DMS79 treated with DMSO at 0.1 percent for 48 hours (cell line): ENCODE measurements at places on chromosomes 13 and 19.

DNA sequence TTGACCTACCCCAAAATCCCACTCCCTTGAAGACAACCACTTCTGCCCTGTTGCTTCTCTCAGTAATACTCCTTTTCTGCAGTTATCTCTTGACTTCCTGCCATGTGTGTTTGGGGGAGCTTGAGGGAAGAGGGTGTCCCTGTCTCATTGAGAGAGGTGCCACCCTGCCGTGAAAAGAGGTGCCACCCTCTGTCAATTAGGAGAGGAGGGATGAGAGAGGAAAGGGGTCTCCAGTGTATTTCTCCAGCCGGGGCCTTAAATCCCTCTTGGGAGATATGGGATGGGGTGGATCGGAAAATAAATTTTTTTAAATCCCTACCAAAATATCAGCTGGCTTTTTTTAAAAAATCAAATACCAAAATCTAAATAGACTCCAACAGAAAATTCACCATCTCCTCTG, 16.5 kb downstream of the PLD3 start:
- no peak for DNase-seq

DNA sequence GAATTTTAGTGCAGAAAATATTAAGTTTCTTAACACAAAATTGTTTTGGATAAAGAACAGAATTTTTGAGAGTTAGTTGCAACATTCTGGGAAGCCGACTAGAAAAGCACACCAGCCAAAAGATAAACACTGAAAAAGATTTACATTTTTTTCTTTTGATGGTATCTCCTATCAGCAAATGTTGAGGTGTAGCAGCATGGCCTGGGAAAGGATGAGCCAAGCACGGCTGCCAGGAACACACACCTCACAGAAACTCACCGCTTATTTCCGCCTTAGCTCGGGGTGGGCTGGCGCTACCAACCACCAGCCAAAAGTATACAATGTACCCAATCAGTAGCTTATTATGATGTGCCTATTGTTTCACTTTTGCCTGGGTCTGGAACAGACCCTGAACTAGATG, 134.7 kb downstream of the MIPEP start:
- no peak for DNase-seq

DNA sequence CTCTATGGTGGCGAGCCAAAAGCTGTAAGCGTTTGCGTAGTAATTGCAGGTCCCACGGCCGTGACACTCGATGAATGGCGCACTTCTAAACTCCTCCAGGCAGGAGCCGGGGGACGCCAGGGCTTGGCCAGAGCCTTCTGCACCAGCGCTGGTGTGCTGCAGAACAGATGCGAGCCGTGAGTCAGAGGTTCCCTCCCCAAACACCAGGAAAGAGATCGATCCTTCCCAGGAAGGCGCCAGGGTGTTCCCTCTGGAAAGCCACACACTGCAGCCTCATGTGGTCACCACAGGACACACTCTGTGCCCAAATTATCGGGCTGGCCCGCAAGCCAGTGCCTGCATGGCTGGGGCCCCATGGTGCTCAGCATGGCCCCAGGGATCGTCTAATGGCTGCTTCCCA, 154.6 kb downstream of the COL4A1 start:
- DNase-seq, result no peak

GRCh38 chr19:42475366-42475765, 32.6 kb upstream of the CXCL17 start:
- no peak for DNase-seq

DNA sequence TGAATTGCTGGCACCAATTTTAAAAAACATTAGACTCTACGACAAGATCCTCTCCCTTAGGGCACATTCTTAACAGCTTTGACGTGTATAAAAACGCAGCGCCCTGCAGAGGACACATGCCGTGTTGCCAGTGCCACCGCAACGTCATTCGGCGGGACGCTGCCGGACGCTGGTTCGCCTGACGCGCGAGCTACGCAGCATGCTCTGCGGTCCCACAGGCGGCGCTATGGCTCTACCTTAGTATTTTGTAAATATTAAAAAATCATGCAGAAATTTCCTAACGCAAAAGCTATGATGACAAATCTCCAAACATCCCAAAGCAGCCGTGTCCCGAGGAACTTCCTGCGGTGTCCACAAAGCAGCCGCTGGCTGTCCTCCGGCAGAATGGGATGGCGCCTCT, 4.2 kb upstream of the ADPRHL1 start:
- no peak for DNase-seq

GRCh38 chr19:1396768-1397679, 4.3 kb downstream of the GAMT start:
- no peak for DNase-seq

- DNase-seq, result no peak
Observed at GRCh38 chr13:73903561-73903960, 230.6 kb downstream of the KLF12 start.

GRCh38 chr19:54739587-54740497, 1.5 kb downstream of the KIR2DL3 start:
- DNase-seq, result no peak

- peak; percentile 36 for DNase-seq
Observed at GRCh38 chr13:102584434-102584833, 12.4 kb upstream of the TPP2 start.

GRCh38 chr13:49620170-49620621, 8.1 kb upstream of the ARL11 start:
- peak; percentile 2 for DNase-seq

- no peak for DNase-seq
Observed at GRCh38 chr13:84366506-84366905, 484.2 kb upstream of the SLITRK1 start.

GRCh38 chr13:79782541-79783205, 301.7 kb downstream of the NDFIP2 start:
- DNase-seq, result no peak

DNA sequence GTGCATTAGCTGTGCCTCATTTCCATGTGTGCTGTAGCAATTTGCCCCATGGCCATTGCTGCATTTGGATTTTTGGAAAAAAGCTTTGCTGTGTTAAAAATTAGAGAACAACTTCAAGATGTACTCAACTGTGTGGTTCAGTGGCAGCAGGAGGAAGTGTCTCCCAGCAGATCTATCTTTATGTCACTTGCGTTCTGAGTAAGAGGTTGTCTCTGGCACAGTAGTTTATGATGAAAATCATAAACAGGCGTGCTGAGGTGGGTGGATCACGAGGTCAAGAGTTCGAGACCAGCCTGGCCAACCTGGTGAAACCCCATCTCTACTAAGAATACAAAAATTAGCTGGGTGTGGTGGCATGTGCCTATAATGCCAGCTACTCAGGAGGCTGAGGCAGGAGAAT, 29.0 kb upstream of the RNF17 start:
- no peak for DNase-seq

- DNase-seq, result peak; percentile 56
Observed at GRCh38 chr19:344625-345319, at the start of gene MIER2. Gene MIER2, minus strand, starts transcription at chr19:344796. Its CDS starts 14 bp downstream, at chr19:344782.

- DNase-seq, result no peak
Observed at GRCh38 chr13:50460358-50460757, 383.1 kb downstream of the DLEU7 start.

DNA sequence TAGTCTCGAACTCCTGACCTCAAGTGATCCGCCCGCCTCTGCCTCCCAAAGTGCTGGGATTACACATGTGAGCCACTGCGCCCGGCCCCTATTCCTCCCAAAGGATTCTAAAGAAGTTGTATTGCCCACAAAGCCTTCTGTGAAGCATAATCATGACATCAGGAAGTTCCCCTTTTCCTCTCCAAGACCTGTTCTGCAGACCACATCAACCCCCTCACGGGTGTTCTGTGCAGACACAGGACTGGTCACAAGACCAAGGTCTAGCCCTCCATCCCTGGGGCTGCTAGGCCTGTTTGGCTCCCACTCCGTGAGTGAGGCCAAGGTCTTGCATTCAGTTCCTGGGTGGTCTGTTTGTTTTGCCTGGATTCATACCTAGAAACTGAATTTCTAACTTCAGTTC, 178.1 kb downstream of the FLT1 start:
- DNase-seq, result no peak

DNA sequence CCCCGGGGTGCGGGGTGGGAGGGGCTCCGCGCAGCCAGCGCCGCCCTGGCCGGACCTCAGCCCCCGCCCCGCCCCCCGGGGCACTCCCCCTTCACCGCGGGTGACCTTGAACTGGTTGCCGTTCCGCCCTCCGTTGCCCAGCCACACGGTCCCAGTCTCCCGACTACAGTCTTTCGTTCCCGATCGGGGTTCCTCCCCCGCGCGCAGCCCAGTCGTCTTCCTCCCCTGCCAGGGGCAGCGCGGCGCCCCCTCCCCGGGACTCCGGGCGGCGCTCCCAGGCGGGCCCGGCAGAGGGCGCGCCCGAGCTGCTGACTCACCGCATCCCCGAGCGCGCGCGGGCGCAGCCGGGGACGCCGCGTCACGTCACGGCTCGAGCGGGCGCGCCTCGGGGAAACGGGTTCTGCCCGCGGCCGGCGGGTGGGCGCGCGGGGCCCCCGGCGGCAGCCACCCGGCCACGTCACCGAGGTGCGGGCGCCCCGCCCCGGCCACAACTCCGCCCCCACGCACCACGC, 459 bp downstream of the MIDN start:
- peak; percentile 71 for DNase-seq

DNA sequence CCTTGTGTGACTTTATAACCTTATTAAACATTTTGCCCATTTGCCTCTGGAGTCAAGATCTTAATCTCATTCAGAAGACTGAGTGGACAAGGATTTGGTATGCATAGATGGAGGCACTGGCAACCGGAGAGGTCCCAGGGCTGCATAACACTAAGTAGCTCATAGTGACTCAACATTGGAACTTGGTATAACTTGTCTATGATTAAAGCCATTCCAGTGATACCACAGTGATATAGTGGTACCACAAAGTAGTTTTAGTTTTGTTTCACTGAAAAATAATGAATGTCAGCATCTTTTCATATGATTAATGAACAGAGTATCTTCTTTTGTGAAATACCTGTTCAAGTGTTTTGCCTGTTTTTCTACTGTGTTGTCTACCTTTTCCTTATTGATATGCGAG, 26.4 kb downstream of the CDK8 start:
- no peak for DNase-seq

DNA sequence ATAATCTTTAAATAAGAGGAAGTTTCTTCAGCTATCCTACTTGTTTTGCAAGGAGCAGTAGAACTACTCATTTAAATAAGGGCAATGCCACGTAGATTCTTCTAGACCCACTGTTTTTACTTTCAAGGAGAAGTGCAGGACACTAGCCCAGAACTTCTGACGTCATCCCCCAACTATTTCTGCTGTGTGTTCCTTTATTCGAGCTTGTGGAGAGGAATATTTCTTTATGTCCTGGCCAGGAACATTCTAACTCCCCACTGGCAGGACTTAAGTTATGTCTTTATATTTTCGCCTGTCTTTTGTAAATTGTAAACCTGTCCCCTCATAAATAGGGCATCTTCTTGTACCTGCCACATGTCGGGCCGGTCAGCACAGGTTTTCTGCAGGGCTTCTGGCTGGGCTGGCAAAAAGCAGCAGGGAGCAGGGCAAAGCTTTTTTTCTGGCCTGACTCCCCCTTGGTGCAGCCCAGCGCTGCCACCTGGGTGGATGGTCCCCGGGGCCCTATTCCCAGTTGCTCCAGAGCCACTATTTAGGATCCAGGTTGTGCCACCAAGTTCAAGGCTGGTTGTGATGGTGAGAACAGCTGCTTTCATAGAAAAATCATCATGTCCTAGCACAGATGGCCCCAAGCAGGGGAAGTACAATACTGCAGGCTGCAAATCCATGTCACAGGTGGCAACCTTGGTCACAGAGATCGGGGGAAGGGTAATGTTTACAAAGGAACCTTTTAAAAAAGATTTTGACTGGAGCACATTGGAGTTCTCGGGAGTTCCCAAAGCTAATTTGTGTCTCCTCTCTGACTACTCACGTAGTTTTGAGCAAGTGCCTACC, 1.8 kb downstream of the MBNL2 start:
- DNase-seq, result peak; percentile 10

GRCh38 chr13:114179087-114179658, at the start of gene CFAP97D2:
Gene CFAP97D2, plus strand, starts transcription at chr13:114179257. Its CDS starts 74 bp downstream, at chr13:114179331.
- DNase-seq, result peak; percentile 49
